ENCODE measurements at places on chromosomes 4 and X.

- no peak for DNase-seq
These were observed 5.6 kb downstream of the OTC start for GRCh38 chrX:38357747-38358673.

GRCh38 chr4:75729836-75730235 is 5.5 kb downstream of the USO1 start:
- DNase-seq, result no peak

GRCh38 chr4:4430492-4431195 is 43.7 kb downstream of the NSG1 start:
- peak; percentile 34 for DNase-seq

GRCh38 chr4:153773236-153773690 is 13.4 kb upstream of the RNF175 start:
- no peak for DNase-seq

DNA sequence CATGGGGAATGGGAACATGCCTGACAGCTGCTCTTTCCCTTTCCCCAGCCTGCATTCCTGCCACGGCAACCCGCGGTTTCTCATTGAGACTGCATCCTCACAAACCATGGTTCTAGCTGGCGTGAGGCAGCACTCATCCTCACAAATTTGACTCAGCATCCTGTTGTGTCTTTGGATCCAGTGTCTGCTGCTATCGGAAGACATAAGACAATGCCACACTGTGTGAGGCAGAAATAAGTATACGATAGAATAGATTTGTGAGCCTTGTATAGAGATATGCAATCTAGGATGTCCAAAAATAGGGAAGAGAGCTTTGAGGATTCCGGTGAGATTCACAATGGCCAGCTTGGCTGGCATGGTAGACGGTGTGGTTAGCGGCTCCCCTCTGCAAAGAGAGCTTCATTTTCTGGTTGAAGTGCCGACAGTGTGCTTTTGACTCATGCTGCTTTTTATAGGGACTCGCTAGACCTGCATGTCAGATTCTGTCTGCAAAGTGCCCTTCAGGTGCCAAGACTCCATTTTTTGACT is 161.3 kb upstream of the PSAPL1 start:
- DNase-seq, result no peak

- no peak for DNase-seq
These were observed 313.7 kb downstream of the ARHGAP24 start for GRCh38 chr4:85788604-85789003.

- no peak for DNase-seq
These were observed 1.4 kb upstream of the CRMP1 start for GRCh38 chr4:5894266-5894665.

DNA sequence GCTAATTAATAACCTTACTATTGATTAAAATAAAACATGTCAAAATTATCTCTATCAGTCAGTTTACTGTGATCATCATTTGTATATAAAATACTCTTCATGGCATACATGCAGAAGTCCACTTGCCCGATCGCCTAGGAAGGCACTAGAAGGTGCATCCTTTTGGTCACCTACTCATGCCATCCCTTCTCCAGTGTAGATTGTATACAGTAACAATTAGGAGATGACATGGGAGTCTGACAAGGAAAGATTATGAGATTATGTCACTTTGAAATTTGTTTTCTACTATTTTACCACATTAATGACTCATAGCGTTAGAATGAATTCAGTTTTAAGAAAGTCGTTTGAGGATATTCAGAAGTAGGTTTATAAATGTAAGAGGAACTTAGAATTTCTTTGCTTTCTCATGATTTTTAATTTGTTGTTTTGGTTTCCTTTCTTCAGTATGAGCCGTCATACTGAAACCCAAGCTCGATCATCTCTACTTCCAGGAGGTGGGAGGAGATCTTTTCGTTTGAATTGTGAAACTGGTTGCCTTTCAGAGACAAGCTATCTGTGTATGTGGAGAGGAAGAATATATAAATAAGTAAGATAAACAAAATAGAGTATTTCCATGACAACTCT is 51.1 kb upstream of the UNC5C start:
- no peak for DNase-seq

- DNase-seq, result peak; percentile 36
These were observed 11.6 kb downstream of the PDZD4 start for GRCh38 chrX:153818571-153819383.

GRCh38 chr4:85498068-85498733 is 23.3 kb downstream of the ARHGAP24 start:
- peak; percentile 59 for DNase-seq

DNA sequence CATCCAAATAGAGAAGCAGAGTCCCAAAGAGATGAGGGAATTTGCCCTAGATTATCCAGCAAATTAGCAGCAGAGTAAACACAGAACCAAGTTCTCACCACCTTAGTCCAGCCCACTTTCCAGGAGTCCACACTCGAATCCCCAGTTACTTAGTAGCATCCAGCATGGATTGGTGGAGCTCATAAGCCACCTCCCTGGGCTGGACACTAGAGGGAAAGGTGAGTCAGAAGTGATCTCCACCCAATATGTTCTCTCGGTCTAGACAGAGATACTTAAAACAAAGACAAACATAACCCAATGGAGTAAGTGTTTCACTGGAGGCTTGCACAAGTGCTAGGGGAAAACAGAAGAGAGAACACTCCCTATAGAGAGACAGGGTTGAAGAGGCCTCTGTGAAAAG is 105.1 kb upstream of the CPEB2 start:
- DNase-seq, result no peak

DNA sequence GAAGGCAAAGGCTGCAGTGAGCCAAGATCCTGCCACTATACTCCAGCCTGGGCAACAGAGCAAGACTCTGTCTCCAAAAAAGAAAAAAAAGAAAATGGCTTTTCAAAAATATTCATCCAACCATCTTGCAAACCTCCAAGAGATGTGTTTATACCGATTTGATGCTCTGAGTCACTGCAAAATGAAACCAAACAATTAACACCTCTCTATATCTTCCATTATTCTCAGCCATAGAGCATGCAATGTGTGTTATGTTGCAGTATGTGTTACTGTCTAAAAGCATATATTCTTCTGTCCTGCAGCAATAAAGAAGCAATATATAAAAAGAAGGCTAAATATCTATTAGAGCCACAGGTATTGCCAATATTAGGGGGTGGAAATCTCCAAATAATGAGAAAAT is 51.4 kb downstream of the ARAP2 start:
- no peak for DNase-seq

DNA sequence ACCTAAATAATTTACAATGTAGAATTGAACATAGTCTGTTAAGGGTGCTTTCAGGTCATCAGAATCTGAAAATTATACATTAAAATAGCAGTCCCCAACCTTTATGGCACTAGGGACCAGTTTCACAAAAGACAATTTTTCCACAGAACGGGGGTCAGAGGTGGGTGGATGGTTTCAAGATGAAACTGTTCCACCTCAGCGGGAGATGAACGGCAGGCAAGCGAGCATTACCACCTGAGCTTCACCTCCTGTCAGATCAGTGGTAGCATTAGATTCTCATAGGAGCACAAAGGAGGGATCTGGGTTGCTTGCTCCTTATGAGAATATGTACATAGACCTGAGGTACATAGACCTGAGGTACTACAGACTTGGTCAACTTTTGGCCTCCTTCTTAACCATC is 29.0 kb downstream of the LRBA start:
- no peak for DNase-seq

DNA sequence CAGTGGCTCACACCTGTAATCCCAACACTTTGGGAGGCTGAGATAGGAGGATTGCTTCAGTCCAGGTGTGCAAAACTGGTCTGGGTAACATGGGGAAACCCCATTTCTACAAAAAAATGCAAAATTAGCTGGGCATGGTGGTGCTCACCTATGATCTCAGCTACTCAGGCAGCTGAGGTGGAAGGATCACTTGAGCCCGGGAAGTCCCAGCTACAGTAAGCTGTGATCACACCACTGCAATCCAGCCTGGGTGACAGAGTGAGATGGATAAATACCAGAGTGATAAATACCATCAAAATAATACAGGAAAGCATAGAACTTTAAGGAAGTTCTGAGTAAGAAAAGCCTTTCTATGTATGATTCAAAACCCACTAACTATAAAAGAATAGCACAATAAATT is 52.8 kb downstream of the LRBA start:
- DNase-seq, result no peak

GRCh38 chrX:15515931-15516330 is 15.3 kb downstream of the BMX start:
- no peak for DNase-seq

- DNase-seq, result no peak
These were observed 19.2 kb downstream of the SUPT20HL2 start for GRCh38 chrX:24294619-24295018.

DNA sequence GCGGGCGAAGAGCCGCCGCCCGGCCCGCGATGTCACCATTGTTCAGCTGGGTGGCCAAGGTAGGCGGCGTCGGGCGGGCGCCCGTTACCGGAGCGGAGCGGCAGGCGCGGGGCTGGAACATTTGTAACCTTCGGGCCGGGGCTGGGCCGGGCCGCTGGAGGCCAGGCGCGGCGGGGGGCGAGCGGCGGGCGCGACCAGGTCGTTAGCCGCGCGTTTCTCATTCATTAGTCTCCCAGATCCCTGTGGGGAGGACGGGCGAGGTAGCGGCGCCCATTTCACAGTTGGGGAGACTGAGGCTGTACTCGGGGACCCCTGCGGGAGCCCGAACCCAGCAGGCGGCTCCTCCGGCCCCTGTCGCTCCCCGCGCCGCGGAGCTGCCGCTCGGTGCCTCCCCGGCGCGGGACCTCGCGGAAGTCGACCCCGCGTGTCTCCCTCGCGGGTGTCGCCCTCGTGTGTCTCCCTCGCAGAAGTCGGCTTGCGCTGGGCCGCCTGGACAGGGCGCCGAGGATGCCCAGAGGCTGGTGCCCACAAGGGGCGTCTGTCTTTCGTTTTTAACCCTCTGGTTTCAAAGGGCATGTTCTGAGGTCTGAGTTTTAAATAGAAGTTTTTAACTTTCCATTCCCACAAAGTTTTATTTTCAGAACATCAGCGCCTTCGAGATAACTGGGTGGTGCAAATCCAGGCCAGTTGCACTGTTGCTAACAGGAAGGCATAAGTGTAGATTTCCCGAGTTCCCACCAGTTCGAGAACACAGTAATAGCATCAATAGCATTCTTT is 17.5 kb downstream of the PTTG2 start:
- peak; percentile 83 for DNase-seq

GRCh38 chr4:78951862-78952472 is 12.7 kb upstream of the PAQR3 start:
- peak; percentile 4 for DNase-seq

DNA sequence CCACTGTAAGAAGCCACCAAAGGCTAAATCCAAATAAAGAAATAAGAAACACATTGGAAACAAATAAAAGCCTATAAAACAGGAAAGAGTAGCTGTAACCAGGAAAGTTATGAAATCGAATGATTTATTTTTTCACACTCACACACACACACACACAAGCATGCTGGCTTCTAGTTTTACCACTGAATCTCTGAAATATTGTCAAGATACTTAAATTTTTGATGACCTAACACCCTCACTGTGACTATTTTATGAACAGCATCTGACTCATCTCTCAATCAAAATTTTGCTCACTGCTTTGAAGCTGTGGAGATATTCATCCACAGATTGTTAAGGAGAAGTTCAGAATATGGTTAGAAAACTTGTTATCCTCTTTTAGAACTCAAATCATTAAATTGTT is 13.9 kb upstream of the GABRB1 start:
- no peak for DNase-seq

DNA sequence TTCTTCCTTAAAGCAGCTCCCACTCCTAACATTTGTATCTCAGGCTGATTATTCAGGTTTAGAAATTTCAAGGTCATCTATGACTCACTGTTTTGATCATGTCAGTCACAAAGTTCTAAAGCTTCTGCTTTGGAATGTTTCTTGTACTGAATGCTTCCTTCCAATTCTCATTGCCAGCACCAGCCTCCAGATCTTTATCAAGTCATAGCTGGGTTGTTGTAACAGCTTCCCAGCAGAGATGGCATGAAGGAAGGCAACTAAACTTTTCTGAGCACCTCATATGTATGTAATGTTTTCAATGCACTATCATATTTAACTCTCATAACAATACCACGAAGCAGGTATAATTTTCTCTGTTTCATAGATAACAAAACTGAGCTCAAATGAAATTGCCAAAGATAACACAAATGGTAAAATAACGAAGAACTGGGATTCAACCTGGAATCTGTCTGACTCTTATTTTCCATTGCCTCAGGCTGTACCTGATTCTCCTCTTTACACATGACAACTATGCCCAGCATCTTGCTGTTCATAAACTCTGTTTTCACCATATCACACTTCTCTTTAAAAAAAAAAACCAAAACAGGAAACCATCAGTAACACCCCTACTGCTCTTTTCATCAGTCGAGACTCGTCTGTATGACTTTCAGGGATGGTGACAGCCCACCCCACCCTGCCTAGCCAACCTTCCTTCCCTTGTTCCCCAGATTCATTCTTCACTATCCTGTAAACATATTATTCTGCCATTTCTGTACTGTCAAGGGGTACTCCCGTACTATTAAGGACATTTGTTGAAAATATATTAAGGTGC is 13.4 kb downstream of the TRPC3 start:
- no peak for DNase-seq

DNA sequence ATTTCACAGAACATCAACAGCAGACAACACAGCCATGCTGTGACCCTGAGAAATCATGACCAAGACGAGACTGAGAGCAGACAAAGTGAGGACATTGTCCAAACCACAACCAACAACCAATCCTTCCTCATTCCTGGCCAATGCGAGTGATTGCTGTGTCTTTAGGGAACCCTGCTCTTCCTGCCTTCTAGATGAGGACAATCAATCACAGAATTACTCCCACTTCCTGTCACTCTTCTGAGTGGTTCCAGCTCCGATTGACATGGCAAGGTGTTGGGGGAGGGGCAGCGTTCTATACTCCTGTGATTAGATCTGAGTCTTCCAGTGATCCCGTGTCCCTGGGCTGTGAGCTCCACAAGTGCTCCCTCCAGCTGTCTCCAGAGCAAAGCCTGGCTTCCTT is 227.8 kb downstream of the STIM2 start:
- no peak for DNase-seq

DNA sequence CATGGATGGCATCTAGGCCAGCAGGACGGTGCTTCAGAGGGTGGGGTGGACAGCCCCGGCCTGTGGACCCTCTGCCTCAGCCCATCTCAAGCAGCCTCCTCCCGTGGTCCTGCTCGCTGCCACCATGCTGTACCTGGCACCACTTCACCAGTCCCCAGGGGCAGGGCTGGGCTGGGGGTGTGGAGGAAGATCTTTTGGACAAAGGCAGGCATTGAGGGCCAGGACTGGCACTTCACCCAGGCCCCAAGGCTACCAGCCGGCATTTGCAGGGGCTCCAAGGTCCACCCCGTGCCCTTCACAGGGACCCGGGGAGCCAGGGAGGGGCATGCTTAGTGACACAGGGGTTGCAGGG is 713 bp downstream of the PLXNB3 start:
- DNase-seq, result peak; percentile 0

GRCh38 chrX:48580662-48581061 is 6.4 kb downstream of the RBM3 start:
- no peak for DNase-seq

GRCh38 chr4:123819362-123820035 is 422.9 kb downstream of the SPRY1 start:
- no peak for DNase-seq

GRCh38 chr4:28518561-28519165 is 1658.0 kb downstream of the STIM2 start:
- DNase-seq, result no peak
